Uterus (tissue), 4 donors: ENCODE measurements at places on chromosomes 7 and 10.

- H3K36me3 ChIP-seq, result no peaks in the 10 kb centered on the region
- H3K4me1 ChIP-seq, result no peaks in the 10 kb centered on the region
- no peak overlapping the region for H3K4me3 ChIP-seq
- DNase-seq, result no peak
- H3K27me3 ChIP-seq, result peaks cover 15% of the 10 kb centered on the region
- no peak overlapping the region for H3K27ac ChIP-seq
Observed at GRCh38 chr10:97182288-97182990, 3.3 kb downstream of the SLIT1 start.

DNA sequence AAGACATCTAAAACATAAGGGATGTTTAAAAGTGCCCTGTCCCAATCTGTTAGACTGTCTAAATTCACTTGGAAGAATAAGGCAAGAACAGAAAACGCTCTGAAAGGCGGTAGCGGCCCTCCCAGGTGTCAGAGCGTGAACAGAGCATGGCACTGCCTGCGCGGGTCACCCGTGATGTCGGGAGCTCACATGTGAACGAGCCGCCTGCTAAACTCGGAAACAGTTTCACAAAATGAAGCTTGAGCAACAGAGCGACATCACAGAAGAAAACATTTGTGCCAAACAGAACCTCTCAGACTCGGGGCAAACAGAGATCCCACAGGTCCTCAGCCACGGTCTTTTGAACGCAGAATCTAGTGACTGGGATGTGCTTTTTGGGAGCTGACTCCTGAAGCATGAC, 12.8 kb downstream of the BRI3 start:
- H3K4me1 ChIP-seq, result no peaks in the 10 kb centered on the region
- no peaks in the 10 kb centered on the region for H3K27me3 ChIP-seq
- no peak for DNase-seq
- no peak overlapping the region for H3K4me3 ChIP-seq
- no peak overlapping the region for H3K27ac ChIP-seq
- no peaks in the 10 kb centered on the region for H3K36me3 ChIP-seq

GRCh38 chr10:69614130-69614529, 15.9 kb upstream of the FAM241B start:
- DNase-seq, result no peak
- no peaks in the 10 kb centered on the region for H3K4me1 ChIP-seq
- H3K4me3 ChIP-seq, result no peak overlapping the region
- H3K36me3 ChIP-seq, result no peaks in the 10 kb centered on the region
- H3K27me3 ChIP-seq, result no peaks in the 10 kb centered on the region
- H3K27ac ChIP-seq, result no peak overlapping the region

GRCh38 chr10:63003816-63004453, 129.2 kb upstream of the NRBF2 start:
- no peaks in the 10 kb centered on the region for H3K36me3 ChIP-seq
- no peak overlapping the region for H3K4me3 ChIP-seq
- H3K4me1 ChIP-seq, result no peaks in the 10 kb centered on the region
- no peaks in the 10 kb centered on the region for H3K27me3 ChIP-seq
- no peak for DNase-seq
